ENCODE measurements at places on chromosomes 4 and X.
A peak's percentile ranks its signal among the peaks of the same experiment; 100 is the strongest.

GRCh38 chr4:138912704-138913340 lies 102.8 kb upstream of the NOCT start:
- DNase-seq, result no peak

GRCh38 chrX:22674932-22675331 lies 324.8 kb upstream of the DDX53 start:
- no peak for DNase-seq

- peak; percentile 1 for DNase-seq
These were observed 77.7 kb upstream of the DCAF8L1 start for GRCh38 chrX:28058901-28059300.

DNA sequence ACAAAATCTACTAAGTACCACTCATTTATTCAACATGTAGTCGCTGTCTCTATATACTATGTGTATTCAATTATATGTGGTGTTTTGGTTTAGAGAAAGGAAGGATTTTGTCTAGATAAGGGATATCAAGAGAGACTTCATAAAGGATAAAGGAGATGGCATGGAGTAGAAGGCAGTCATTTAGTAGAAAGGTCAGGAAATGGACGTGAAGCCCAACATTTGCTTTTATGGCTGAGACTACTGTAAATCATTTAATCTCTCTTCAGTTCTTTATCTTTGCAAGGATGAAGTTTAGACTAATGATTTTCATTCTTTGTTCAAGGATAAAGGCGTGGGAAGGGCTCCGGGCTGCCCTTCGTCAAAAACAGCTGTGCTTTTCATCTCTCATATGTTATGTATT lies 25.2 kb downstream of the IL2 start:
- no peak for DNase-seq

DNA sequence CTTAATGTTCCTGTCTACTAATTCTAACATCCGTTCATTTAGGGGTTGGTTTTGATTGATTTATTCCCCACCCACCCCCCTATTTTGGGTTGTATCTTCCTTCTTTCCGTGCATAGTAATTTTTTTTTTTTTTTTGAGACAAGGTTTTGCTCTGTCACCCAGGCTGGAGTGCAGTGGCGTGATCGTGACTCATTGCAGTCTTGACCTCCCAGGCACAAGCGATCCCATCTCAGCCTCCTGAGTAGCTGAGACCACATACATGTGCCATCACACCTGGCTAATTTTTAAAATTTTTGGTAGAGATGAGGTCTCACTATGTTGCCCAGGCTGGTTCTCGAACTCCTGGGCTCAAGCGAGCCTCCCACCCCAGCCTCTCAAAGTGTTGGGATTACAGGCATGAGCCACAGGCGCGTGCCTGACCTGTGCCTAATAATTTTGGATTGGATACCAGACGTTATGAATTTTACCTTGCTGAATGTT lies 79.9 kb downstream of the ZFX start:
- peak; percentile 27 for DNase-seq

DNA sequence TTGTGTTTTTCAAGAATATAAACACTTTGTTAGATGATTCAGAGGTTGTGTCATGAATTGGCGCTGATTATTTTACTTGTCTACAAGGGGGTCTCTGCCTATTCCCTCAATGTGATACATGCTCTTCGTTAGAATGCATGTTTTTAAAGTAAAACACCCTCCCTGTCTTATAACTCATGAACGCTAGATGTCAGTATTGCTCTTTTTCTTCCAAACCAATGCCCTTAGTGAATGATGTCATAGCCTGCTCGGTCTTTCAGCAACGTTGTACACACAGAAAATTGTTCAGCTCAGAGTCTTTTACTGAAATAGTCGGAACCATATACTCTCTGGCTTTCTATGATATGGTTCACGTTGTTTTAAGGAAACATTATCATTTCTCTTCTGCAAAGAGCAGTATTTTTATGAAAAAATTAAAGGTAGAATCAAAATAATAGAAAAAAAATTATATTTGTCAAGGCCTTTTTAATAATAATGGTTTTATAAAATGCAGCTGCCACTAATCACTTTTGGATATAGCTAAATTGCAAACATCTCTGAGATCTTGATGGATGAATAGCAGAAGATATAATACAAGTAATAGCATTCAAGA lies 292.9 kb downstream of the TLL1 start:
- peak; percentile 86 for DNase-seq

DNA sequence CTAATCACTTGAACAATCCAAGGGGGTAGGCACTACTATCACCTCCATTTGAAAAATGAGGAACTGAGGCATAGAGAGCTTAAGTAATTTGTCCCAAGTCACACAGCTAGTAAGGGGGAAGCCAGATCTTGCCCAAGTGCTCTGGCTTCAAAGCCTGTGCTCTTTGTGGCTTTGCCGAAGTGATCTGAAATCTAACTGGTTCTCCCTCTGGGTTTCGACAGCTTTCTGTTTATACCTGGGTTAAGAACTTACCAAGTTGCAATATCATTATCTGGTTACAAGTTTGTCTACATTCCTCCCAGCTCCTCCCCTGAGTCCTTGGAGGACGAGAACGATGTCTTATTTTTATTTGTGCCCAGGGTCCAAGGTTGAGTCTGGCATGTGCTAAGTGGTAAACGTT lies 125.3 kb upstream of the RAI2 start:
- no peak for DNase-seq

Measured in SK-MEL-5 (cell line).